OCI-LY7 (cell line): ENCODE measurements at places on chromosomes 11 and 22.
A peak's percentile ranks its signal among the peaks of the same experiment; 100 is the strongest.

- DNase-seq: peak; percentile 17
These were observed 139.0 kb downstream of the FCHSD2 start for GRCh38 chr11:73003088-73003487.

- peak; percentile 43 for DNase-seq
These were observed 1259.5 kb downstream of the TBC1D22A start for GRCh38 chr22:48021991-48022401.

DNA sequence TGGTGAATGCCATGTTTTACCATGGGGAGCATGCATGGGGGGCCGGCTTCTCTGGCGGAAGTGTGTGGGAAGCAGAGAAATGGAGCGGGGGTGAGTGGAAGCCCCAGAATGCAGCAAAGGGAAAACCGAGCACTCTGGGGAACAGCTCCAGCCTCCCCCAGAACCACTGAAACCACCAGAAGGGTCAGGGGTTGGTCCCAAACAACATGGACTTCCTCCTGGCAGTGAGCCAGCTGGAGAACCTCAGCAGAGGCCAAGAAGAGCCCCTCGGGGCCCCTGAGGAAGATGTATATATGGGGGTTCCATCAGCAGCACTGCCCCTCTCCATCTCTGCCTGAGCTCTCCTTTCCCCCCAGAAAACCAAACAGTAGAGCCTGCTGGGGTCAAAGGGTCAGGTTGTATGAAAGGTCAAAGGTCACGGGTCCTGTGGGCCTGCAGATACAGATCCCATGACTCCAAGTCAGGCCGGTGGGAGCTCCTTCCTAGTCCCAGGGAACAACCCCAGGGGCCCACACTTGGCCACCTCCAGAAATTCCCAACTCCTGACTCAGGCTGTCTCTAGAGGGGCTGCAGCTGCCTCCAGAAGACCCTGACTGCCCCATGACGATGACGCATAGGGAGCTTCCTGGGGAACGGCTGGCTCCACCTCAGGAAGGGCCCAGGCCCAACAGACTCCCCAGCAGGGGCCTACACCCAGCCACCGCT is 48.5 kb upstream of the TIMP3 start:
- DNase-seq: no peak

- no peak for DNase-seq
These were observed 21.2 kb upstream of the OR10A5 start for GRCh38 chr11:6824136-6824823.

GRCh38 chr22:35892192-35892591 is 136.4 kb downstream of the RBFOX2 start:
- no peak for DNase-seq

DNA sequence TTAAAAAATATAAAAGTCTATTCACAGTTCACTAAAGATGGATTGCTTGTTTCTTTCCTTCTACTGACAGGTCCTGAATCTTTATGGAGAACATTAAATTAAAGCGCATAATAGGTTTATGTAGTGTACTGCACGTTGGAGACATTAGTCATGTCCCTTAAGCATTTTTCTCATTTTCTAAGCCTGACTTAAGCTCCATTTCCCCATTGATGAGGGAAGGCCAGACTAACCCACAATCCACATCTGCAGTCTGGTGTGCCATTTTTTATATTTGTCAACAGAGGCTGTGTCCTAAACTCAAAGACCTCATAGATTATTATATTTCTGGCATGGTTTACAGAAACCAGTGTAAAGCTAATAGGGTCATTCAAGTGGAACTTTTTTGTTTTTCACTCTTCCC is 39.9 kb downstream of the CADM1 start:
- no peak for DNase-seq

DNA sequence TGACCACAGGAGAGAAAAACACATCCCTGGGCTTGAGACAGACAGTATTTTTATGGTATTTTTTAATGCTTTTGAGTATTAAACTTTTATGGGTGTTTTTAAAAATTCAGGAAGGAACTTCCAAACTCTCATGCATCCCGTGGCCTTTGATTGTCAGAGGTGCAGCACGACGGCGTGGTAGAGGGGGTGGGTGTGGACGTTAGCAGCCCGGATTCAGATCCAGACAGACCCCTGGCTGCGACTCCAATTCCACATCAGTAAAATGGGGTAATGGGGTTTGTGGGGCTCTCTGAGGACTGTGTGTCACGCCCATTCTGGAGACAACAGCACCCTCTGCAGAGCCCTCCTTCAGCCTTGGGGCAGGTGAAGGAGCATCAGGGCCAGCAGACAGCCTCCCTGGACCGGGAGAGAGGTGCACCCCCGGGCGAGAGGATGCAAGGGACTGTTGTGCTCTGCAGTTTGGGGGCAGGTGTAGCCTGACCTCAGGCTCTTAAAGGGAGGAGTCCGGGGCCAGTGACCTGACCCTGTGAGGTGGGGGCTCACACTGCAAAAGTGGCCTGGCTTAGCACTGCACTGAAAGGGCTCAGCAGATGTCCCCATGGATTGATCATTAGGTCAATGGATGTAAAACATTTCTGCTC is 1024.3 kb downstream of the TBC1D22A start:
- DNase-seq: no peak

DNA sequence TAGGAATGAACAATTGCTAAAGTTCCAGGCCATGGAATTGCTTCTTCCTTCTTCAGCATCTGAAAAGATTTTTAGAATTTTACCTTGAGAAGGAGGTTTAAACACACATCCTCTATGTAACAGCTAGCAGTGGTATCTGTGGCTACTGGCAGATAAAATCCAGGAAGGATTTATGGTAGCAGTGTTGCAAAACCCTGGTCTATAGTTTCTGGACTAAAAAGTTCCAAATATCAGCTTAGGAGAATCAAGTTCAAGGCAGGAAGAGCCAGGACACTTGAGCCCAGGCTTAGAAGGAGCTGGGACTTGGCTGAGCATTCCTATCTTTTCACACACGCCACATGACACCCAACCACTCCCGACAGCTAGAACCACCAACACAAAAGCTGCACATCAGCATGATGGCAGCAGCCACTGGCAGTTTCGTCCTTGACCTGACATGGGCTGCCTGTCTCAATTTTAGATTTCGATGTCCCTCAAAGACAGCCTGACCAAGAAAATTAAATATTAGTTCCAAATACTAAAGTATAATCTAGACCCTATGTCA is 14.1 kb downstream of the LARGE2 start:
- DNase-seq: no peak

GRCh38 chr11:14973621-14974514 is 1.7 kb upstream of the CALCA start:
- no peak for DNase-seq

DNA sequence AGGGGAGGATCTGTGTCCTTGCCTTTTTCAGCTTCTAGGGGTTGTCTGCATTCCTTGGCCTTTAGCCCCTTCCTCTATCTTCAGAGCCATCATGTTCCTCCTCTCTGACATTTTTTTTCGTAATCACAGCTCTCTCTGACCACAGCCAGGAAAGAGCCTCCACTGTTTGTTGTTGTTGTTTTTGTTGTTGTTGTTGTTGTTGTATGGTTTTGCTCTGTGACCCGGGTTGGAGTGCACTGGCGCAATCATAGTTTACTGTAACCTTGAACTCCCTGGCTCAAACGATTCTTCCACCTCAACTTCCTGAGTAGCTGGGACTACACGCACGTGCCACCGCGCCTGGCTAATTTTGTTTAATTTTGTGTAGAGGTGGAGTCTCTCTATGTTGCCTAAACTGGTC is 55.3 kb upstream of the KCNQ1OT1 start:
- DNase-seq: no peak

DNA sequence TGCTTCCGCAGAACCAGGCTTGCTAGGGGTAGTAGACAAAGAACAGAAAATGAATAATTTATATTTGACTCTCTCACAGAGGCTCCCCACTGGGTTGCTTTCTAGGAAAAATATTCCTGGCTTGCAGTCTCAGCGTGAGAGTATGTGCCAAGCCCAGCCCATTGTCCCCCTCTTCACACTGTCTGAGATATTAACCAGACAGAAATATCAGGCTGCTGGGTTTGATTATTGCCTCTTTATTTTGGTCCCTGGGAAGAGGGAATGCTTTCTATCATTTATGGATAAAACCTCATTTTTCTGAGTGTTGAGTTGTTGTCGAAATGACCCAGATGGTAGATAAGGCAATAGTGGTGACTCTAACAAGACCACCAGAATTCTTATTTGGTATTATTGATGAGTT is 367.9 kb downstream of the METTL15 start:
- no peak for DNase-seq

GRCh38 chr11:20762116-20762844 is 92.9 kb downstream of the NELL1 start:
- no peak for DNase-seq
